ENCODE measurements at places on chromosomes 12 and 14.

DNA sequence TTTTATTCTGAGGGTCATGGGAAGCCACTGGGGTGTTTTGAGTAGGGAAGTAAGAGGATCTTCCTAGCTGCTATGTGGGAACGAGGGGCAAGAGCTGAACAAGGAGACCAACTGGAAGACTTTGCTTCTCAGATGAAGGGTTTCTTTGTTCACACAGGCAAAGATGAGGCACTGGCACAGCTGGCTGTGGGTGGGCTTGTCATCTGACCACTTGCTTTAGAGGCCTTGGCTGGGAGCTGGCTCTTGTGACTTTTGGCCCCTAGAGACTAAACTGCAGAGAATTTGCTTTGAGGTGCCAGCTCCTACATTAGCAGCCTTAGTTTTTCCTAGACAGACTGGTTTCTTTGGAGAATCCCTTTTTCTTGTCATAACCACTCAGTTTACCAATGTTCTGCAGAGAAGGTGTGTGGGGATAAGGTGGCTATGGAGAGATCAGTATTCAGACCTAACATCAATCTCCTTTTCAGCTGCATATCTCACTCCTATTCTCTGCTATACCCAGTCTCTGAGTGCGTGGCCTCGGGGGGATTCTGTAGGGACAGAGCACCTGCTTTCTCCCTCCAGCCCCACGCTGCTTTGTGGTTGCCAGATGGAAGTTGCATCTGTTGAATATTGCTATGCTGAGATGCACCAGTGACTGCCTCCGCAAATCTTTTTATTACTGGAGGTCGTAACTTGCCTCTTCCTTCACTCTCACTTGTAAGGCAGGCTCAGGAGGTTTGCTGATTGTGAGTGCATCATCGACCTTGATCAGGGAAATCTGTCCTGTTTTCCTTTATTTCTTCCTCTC lies 12.7 kb downstream of the PPP2R5C start:
- no peak for DNase-seq

- DNase-seq: peak; percentile 39
These were observed at the start of gene COCH for GRCh38 chr14:30874120-30874998. Gene COCH (plus strand): TSS chr14:30874559. CDS start chr14:30874939, 380 bp downstream.

GRCh38 chr12:115149279-115149678 lies 465.3 kb upstream of the TBX3 start:
- DNase-seq: no peak

- DNase-seq: peak; percentile 45
These were observed 739 bp downstream of the JPH4 start for GRCh38 chr14:23577710-23578392.

All from left lung (tissue), 14 donors.